ENCODE measurements at places on chromosomes 5 and 9.
A peak's percentile ranks its signal among the peaks of the same experiment; 100 is the strongest.

DNA sequence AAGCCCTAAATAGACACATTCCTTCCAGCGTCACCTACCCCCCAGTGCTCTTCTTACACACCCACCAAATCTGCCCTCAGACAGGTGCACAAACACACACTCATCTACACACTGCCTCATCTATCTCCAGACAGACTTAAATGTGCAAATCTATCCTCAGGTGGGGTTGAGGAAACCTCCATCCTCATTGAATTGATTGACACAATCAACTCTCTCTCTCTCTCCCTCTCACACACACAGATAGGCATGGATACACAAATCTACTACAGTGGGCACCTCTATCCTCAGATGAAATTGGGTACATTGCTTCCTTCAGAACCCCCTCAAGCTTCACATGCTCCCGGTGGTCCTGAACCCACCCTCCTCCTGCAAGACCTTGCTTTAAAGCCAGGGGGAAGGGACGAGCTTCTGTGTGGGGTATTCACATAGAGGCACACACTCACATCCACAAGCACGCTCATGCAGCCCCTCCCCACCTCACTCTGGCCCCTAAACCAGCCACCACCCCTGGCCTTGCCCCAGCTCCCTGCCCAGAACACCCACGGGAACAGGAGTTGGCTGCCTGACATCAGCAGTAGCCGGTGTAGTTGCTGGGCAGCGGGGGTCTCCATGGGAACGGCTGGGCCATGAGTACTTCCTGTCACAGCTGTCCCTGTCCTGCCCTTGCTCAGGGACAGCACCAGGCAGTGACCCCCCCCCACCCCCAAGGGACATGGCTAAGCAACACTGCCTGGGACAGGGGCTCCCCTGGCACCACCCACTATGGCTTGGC, 22.8 kb downstream of the PCDH1 start:
- H3K4me1 ChIP-seq, result no peaks in the 10 kb centered on the region
- H3K4me3 ChIP-seq, result no peak overlapping the region
- H3K27ac ChIP-seq, result no peak overlapping the region
- H3K36me3 ChIP-seq, result no peaks in the 10 kb centered on the region

- no peaks in the 10 kb centered on the region for H3K4me1 ChIP-seq
- no peak for DNase-seq
- no peaks in the 10 kb centered on the region for H3K27me3 ChIP-seq
- H3K36me3 ChIP-seq, result no peaks in the 10 kb centered on the region
- no peak overlapping the region for H3K27ac ChIP-seq
- H3K4me3 ChIP-seq, result no peak overlapping the region
These were observed 15.5 kb upstream of the CCNJL start for GRCh38 chr5:160327818-160328217.

- no peaks in the 10 kb centered on the region for H3K36me3 ChIP-seq
- no peak overlapping the region for H3K27ac ChIP-seq
- DNase-seq, result no peak
- H3K27me3 ChIP-seq, result peaks cover 4% of the 10 kb centered on the region
These were observed 193.8 kb upstream of the ZNF618 start for GRCh38 chr9:113682297-113682771.

- H3K27ac ChIP-seq, result no peak overlapping the region
- no peak overlapping the region for H3K4me3 ChIP-seq
- H3K4me1 ChIP-seq, result peaks cover 29% of the 10 kb centered on the region
- no peak for DNase-seq
- H3K27me3 ChIP-seq, result no peaks in the 10 kb centered on the region
- H3K36me3 ChIP-seq, result no peaks in the 10 kb centered on the region
These were observed 42.5 kb downstream of the CYSTM1 start for GRCh38 chr5:140217299-140218026.

DNA sequence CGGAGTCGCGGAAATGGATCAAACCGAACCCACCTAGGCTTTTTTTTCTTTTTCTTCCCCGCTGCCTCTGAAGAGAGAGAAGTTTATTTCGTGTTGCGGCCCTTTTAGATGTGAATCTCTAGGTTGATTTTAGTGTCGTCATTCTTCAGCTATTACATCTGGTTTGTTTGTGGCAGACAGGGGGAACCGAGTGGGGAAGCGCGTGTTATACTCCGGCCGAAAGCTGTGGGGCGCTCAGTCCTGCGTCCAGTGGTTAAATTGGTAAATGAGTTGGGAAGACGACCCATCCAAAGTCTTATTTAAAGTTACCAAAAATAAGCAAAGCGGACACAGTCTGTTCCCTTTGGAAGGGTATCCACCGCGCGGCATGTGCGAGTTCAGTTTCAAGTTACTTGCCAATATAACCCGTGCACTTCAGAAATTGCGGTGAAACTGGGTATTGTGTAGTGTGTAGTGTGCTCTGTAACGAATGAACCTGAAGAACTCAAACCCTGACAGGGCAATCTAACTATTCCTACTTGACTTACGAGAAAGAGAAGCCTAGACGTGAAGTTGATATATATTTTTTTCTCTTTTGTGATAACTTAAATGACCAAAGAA, 1.3 kb downstream of the MAN2A1 start:
- peak overlapping the region; percentile 86 for H3K4me3 ChIP-seq
- H3K27ac ChIP-seq, result peak overlapping the region; percentile 76
- no peaks in the 10 kb centered on the region for H3K36me3 ChIP-seq
- H3K27me3 ChIP-seq, result no peaks in the 10 kb centered on the region
- H3K4me1 ChIP-seq, result peaks cover 31% of the 10 kb centered on the region

DNA sequence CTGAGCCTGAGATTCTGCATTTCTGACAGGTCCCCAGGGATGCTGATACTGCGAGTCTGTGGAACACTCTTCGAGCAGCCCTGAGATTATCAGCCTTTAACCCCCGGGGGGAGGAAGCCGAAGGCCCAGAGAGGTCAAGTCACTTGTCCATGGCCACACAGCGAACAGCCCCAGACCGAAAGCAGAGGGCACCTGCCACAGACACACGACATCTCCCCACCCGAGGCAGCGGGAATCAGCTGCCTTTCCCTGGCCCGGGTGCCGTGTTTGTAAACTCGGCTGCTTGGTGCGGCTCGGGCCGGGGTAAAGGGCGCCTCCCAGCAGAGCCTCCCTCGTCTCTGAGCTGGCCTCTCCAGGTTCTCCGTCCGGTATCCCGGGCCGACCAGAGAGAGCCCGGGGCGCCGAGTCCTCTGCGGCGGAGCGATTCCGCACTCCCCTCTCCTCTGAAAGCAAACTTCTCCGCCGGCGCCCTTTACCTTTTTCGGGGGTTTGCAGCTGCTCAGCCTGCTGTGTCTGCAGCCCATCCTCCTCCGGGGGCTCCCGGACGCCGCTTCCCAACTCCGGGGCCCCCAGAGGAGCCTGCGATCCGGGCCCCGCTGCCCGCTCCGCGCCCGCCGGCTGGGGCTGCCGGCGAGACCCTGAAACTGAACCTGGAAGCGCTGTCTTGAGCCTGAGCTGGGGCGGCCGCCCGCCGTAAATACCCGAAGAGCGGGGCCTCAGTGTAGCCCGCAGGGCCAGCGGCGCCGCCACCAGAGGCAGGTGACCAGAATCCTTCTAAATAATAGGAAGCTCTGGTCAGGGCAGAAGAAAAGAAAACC, at the start of gene CCDC69:
CCDC69 (minus strand) TSS at position 646 of the 818 bp plus-strand sequence; CDS start at position 524, 122 bp downstream.
- H3K4me3 ChIP-seq, result peak within 1 kb of the TSS; percentile 97
- H3K36me3 ChIP-seq, result peaks cover 2% of the 10 kb centered on the region
- no peaks in the 10 kb centered on the region for H3K27me3 ChIP-seq
- peak within 1 kb of the TSS; percentile 89 for H3K27ac ChIP-seq

Data from GM12878 (cell line).